ENCODE measurements at places on chromosomes 11 and 22. TPM values are rescaled to one million over a fixed set of nuclear protein-coding genes. Genes with fewer than 3 reads are reported as not detected.

Gene HBG1
- not detected for polyA plus RNA-seq

Gene TSPAN32
- 68.5 TPM for polyA plus RNA-seq

- H3K36me3 ChIP-seq: no peaks in the 10 kb centered on the region
- H3K4me1 ChIP-seq: no peaks in the 10 kb centered on the region
- H3K27me3 ChIP-seq: no peaks in the 10 kb centered on the region
- DNase-seq: no peak
- no peak overlapping the region for H3K4me3 ChIP-seq
Observed at GRCh38 chr11:86785576-86785975, 14.8 kb upstream of the PRSS23 start.

DNA sequence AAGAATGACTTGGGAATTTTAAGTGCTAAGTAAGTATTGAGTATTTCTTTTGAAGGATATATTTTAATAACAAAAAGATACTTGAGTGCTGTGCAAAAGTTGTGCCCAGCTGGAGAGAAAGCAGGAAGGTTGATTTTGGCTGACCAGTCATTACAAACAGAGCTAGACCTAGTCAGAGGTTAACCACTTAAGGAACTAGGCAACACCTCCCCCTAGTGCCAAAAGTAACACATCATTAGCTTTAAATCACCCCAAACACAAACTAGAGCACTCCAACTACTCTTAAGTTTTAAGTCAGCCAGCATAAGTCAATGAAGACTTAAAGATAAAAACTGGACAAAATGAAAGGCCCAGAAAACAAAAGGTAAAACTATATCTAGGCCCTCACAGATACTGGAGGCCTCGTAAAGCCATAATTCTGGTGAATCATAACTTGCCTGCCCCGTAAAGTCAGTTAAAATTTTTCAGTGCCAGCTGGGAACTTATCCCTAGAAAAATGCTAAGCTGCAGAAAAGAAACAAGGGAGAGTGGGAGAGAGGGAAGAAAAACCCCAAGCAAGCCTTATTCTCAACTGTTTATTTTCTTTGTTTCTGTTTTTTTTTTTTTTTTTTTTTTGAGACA is 4.6 kb downstream of the TMEM9B start:
- H3K4me3 ChIP-seq: no peak overlapping the region
- peaks cover 18% of the 10 kb centered on the region for H3K4me1 ChIP-seq
- H3K27ac ChIP-seq: no peak overlapping the region
- peaks cover 3% of the 10 kb centered on the region for H3K36me3 ChIP-seq
- DNase-seq: no peak

- H3K36me3 ChIP-seq: no peaks in the 10 kb centered on the region
- H3K27ac ChIP-seq: no peak overlapping the region
- no peaks in the 10 kb centered on the region for H3K4me1 ChIP-seq
- H3K4me3 ChIP-seq: no peak overlapping the region
Observed at GRCh38 chr11:28838741-28839140, 730.6 kb downstream of the METTL15 start.

DNA sequence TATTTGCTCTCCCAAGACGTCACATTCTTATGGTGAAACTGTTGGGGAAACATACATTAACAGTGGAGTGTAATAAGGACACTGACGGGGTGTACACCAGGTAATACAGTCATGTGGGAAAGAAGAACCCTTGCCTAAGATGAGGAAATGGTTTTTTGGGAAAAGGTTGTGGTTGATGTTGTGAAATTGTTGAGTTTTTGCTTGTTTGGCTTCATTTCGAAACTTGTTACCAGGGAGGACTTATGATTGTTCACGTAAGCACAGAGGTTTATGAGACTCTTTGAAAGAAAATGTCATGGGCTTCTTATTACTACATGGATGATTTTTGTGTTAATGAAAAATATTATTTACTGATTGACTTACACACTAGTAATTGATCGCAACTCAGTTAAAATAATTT is 16.8 kb downstream of the ANO3 start:
- no peaks in the 10 kb centered on the region for H3K27me3 ChIP-seq
- no peak overlapping the region for H3K27ac ChIP-seq
- no peak for DNase-seq
- no peak overlapping the region for H3K4me3 ChIP-seq
- no peaks in the 10 kb centered on the region for H3K4me1 ChIP-seq

DNA sequence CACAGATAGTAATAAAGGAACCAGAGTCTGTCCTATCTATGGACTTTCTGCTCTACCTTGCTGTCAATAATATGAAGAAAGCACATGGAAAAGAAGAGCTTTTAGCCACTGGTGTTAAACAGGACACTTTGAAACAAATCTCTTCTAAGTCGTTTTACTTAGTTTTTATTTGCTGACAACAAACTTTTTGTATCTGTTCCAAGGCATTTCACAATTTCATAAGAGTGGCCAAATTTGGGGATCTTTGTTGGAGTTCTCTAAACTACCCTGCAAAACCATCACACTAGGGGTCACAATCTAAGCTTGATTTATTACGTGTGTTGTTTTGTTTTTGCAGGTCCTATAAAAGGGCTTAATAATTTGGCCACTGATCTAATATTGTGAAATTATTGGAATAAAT is 54.4 kb downstream of the BBOX1 start:
- no peak overlapping the region for H3K4me3 ChIP-seq
- no peaks in the 10 kb centered on the region for H3K4me1 ChIP-seq
- H3K27me3 ChIP-seq: no peaks in the 10 kb centered on the region
- no peaks in the 10 kb centered on the region for H3K36me3 ChIP-seq
- DNase-seq: no peak

- no peaks in the 10 kb centered on the region for H3K27me3 ChIP-seq
- DNase-seq: no peak
- no peaks in the 10 kb centered on the region for H3K36me3 ChIP-seq
Observed at GRCh38 chr11:116373104-116373944, 399.5 kb downstream of the BUD13 start.

- no peak overlapping the region for H3K27ac ChIP-seq
- DNase-seq: peak; percentile 79
- no peaks in the 10 kb centered on the region for H3K27me3 ChIP-seq
- no peaks in the 10 kb centered on the region for H3K36me3 ChIP-seq
Observed at GRCh38 chr11:63866211-63866610, 27.3 kb downstream of the MARK2 start.

GRCh38 chr11:58446294-58446693 is 4.3 kb upstream of the OR5B12 start:
- H3K4me1 ChIP-seq: no peaks in the 10 kb centered on the region
- no peak for DNase-seq
- H3K27ac ChIP-seq: no peak overlapping the region
- no peaks in the 10 kb centered on the region for H3K36me3 ChIP-seq

- H3K4me1 ChIP-seq: no peaks in the 10 kb centered on the region
- DNase-seq: no peak
- no peaks in the 10 kb centered on the region for H3K36me3 ChIP-seq
Observed at GRCh38 chr11:118084247-118084646, 2.5 kb downstream of the SMIM35 start.

DNA sequence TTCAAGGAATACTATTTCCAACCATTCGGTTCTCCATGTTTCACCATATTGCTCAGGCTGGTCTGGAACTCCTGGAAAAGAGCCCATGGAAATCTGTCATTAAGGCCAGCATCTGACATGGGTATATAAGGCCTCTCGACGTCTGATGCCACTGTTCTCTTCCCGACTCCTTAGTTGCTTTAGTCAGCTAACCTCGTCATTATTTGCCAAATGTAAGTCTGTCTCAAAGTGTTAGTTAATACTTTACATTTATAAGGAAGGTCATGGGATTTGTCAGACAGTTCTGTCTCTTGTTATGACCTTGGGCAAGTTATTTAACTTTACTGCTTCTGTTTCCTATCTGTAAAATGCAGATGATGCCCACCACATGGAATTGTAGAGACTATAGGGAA is 1.6 kb downstream of the MRPL48 start:
- H3K4me1 ChIP-seq: peaks cover 12% of the 10 kb centered on the region
- H3K36me3 ChIP-seq: no peaks in the 10 kb centered on the region
- peak overlapping the region; percentile 86 for H3K27ac ChIP-seq
- H3K4me3 ChIP-seq: no peak overlapping the region
